ENCODE measurements at places on chromosomes 5 and 9.

GRCh38 chr5:79133121-79133656 lies 21.6 kb downstream of the BHMT start:
- peak; percentile 65 for DNase-seq

GRCh38 chr5:172147857-172148256 lies 40.2 kb downstream of the STK10 start:
- no peak for DNase-seq

DNA sequence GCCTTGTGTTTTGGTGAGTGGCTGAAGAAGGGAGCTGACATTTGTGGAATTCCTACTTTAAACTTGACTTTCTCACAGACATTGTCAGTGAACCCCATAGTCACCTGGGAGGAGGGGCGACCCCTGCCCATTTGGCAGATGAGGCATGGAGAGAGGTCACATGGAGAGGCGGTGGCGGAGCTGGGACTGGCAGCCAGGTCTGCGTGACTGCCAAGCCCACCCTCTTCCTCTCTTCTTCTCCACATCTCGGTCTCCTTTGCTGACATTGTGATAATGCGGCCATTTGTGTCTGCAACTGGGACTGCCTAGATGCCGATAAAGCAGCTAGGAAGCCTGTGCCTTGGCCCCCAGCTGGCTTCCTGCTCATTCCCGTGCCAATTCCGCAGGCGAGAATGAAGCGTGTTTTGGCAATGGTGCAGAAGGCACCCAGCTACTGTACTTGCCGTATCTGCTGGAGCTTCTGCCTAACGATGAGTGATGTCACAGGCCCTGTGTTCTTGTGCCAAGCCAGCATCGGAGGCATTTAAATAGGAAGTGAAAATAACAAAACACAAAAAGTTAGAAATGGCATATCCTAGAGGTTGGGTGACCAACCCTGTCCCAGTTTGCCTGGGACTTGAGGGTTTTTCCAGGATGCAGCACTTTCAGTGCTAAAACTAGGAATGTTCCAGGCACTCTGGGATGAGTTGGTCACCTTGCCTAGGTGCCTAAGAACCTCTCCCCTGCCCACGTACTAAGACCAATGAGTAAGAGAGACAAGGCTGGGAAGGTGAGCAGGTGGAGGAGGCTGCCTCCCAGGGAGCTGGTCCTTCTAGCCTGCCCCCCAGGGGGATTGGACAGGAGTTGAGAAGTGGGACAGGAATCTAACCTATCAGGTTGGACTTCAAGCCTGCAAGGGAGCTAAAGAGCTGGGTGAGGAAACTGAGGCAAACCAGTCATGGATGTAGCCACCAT lies 23.6 kb downstream of the OLFML2A start:
- no peak for DNase-seq

DNA sequence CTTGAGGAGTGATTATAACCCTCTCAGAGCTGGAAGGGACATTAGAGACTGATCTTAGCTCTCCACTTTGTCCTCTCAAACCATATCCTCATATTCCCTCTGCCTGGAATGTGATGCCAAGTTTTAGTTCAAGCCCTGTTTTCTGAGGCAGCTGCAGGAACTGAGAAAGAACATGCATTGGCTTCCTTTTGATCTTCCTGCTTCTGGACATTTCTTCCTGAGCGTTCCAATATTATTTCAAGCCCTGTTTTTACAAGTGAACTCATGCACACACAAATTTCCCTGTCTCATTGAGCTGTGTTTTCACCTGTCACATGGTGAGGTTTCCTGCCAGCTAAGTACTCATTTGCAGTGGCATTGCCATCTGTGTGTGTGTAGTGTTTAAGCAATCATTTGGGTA lies 17.0 kb downstream of the FOCAD start:
- DNase-seq: no peak

GRCh38 chr9:35945341-35946018 lies 12.5 kb downstream of the OR2S2 start:
- DNase-seq: peak; percentile 85

DNA sequence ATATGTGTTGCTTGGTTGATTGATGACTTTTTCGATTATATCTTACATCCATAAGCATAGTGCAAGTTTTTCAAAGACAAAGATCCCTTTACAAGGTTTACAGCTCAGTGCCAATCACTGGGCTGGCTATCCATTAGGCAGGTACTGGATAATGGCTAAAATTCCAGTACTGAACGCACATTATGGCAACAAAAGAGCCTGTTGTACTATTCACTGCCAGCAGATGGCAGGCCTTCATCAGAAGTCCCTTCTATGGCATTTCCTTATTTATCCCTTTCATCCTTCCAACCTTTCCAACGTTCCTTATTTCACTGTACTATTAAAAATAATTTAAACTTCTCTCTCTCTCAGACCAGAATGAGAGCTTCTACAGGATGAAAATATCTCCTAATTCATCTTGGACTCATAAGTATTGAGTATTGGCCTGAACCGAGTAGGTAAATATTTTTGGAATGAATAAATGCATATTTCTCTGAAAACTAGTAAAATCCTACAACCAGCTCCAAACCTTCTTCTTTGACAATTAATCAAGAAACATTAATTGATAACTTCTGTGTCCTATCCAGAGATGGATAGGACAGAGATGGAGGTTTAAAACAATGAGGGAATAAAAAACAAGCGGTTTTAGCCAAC lies 6.7 kb upstream of the WNT8A start:
- peak; percentile 83 for DNase-seq

DNA sequence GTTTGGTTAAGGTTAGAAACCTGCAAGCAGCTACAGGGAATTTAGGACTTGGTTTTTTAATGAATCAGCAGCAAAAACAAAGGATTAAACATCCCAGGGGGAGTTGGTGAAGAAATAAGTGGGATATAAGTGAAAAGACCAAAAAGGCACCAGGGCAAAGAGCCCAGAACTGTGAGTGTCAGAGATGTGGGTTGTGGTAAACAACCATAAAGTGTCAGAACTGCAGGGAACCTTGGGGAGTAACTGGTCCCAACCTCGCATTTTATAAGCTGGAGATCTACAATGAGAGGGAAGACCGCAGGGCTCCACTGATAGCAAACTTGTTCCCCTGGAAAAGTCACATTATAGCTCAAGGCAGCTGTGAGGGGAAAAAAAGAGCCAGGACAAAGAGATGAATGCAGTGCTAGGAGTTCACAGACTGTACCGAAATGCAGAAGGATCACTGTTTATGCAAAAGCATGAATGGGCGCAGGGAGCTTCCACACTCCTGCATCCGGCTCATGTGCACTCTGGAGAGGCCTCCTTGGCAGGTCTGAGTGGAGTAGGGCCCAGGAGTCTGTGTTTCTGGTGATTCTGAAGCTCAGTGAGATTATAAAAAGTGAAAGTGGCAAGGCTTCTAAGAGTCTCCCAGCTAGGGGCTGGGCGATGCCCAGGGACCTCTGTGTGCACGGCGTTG lies 156.3 kb downstream of the GOLPH3 start:
- no peak for DNase-seq

DNA sequence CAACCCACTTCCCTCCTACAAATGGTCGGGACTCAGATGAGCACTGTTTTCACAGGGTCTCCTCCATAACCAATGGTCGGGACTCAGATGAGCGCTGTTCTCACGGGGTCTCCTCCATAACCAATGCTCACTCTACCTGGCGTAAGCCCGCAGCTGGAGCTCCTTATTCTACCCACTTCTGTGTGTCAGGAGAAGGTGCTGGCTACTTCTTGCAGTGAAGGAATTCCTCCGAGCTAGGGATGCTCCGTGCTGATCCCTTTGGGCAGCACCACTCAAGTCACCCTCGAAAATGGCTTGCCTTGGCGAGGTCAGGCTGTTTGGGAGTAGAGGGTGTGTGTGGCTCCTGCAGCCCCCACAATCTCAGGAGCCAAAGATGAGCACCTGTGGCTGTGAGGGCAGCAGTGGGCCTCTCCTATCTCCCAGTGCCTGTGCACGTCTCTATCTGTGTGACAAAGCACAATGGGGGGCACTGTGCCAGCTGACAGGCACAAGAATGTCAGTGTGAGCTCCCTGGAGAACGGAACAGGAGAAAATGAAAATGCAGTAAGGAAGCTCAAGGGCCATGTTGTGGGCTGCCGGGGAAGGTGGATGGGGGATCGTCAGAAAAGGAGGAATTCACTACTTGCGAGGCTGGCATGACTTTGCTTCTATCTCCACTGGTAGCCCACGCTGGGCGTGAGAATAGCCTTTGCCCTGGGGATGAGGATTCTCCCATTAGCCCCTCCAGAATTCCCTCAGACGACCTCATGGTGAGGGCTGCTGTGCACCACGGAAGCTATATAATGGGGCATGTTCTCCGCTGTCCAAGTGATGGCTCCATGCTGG lies 3.9 kb upstream of the BTNL9 start:
- no peak for DNase-seq

GRCh38 chr9:90002397-90003271 lies 397.8 kb downstream of the GADD45G start:
- no peak for DNase-seq

DNA sequence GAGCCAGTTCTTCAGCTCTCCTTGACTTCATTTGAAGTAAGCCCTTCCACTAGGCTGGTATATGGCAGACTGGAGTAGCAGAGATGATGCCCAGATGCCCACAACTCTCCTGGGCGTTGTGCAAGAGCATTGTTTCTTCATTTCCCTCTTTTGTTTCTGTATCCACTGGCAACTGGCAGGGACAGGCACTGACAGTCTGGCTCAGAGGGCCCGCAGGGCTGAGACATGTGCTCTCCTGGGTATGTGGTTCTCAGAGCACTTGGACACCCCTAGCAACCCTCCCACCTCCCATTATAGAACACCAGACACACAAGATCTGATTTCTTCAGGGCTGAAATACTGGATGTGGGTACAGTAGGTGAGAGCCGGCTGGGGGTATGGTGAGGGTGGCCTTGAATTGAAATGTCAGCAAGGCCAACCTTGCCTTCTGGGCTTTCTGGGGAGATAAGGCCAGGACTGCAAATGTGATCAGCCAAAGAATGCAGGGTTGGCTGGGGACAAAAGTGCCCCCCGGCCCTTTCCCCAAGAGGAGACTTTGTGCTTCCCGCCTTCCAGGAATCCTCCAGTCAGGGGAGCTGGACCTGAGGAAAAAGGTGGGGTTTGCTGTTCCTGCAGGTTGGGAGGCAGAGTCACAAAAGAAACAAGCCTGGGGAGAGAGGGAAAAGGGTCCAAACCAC lies 28.6 kb upstream of the CTNNA1 start:
- DNase-seq: no peak

DNA sequence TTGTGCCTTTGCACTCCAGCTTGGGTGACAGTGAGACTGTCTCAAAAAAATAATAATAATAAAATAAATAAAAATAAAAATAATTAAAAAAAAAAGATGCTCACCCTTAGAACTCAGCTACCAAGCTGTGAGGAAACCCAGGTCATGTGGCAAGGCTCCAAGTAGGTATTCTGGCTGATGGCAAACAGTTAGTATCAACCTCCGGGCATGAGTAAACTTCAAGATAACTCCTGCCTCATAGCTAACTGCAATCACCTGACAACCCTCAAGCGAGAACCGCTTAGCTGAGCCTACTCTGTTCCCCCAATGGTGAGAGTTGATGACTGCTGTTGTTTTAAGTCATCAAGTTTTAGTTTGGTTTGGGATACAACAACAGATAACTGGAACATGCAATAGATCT lies 6.1 kb upstream of the SLC44A1 start:
- no peak for DNase-seq

GRCh38 chr5:129747572-129748407 lies at the start of gene MINAR2:
MINAR2 (plus strand) TSS chr5:129748094; CDS start chr5:129748191, 97 bp downstream.
- no peak for DNase-seq

DNA sequence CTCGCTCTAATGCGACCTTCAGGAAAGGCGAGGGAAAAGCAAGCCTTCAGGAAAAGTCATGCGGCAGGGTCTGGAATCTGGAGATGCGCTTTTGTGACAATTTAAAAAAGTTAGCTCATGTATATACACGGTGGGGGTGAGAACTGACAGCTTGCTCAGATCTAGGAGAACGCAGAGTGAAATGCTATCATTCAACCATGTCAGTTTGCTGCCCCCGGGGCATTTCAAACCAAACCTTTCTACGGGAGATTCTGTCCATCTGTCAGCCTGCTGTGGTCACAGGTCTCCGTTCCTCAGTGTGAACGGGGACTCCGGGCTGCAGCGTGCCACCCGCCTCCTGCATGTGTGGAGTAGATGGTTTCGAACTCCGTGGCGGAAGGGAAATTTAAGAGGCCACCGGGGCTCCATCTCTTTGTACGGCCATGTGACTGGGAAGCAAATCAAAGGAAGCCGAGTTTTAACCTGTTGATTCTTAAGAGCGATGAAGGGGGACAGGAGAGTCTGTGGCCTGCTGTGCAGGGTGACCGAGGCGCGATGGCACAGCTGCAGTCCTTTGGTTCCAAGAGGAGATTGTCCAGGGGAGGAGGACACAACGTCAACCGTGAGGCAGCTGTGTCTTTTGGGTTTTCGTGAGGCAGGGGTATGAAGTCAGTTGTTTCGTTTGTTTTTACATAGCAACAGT lies 45.9 kb downstream of the OTULIN start:
- DNase-seq: no peak

- no peak for DNase-seq
Observed at GRCh38 chr9:78143281-78144007, 92.4 kb upstream of the CEP78 start.

DNA sequence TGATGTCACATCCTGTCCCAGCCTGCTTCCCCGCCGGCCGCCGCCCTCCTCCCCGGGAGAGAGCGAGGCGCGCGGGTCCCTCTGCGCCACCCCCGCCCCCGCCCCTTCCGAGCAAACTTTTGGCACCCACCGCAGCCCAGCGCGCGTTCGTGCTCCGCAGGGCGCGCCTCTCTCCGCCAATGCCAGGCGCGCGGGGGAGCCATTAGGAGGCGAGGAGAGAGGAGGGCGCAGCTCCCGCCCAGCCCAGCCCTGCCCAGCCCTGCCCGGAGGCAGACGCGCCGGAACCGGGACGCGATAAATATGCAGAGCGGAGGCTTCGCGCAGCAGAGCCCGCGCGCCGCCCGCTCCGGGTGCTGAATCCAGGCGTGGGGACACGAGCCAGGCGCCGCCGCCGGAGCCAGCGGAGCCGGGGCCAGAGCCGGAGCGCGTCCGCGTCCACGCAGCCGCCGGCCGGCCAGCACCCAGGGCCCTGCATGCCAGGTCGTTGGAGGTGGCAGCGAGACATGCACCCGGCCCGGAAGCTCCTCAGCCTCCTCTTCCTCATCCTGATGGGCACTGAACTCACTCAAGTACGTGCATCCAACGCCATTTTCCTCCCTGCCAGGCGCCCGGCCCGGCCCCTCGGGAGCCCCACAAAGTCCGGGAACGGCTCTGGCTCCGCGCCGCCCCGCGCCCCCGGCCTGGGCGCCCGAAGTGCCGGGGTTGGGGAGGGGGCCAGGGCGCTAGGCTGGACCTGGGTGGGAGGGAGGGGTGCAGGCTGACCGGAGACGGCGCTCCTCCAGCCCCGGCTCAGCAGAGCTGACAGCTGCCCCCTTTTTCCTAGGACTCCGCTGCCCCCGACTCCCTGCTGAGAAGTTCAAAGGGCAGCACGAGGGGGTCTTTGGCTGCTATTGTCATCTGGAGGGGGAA lies 12.0 kb upstream of the OLFM1 start:
- no peak for DNase-seq
